Activated naive CD8-positive, alpha-beta T cell treated with anti-CD3 and anti-CD28 coated beads for 36 hours (primary cell): ENCODE measurements at places on chromosomes 6 and 20.

- no peak for DNase-seq
Measured at GRCh38 chr6:45668705-45669104, 291.0 kb upstream of the SUPT3H start.

GRCh38 chr6:117317261-117317660, 51.9 kb downstream of the VGLL2 start:
- no peak for DNase-seq

- no peak for DNase-seq
Measured at GRCh38 chr6:43657221-43657802, 12.5 kb downstream of the RSPH9 start.

DNA sequence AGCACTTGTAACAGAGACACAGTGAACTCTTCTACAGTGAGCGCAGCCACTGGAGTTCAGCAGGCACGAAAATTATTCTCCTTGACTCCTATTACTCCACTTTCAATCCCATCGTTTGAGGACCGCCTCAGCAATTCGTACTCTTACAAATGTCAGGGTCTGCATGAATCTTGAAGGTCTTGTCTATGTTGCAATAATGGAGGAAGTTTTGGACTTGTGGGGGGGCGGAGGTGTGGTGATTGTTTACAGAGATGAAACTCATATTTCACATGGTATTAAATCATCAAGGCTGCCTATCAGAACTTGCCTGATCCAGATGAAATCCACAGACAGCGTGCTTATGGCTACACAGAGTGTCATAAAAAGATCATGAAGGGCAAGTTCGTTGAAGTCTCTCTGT, 42.0 kb downstream of the SLC2A12 start:
- no peak for DNase-seq

- DNase-seq = no peak
Measured at GRCh38 chr6:167397712-167398111, 72.8 kb downstream of the TTLL2 start.

DNA sequence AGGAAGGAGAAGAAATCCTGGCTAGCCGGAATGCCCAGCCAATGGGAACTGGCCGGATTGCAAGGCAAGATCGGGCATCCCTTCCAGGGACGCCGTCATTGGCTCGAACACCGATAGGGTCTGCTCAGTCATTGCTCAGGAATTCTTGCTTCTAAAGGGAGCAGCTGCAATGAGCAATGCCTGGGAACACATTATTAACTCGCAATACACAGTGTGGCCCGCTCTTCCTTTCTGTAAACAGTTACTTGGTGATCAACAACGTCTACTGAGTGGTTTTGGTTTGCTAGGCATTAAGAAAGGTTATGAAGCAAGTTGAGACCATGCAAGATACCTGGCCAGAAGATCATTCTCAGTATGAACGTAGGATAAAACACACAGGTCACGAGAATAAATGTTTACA, 165.4 kb upstream of the CITED2 start:
- no peak for DNase-seq

GRCh38 chr6:136191606-136192312, 58.4 kb downstream of the MTFR2 start:
- no peak for DNase-seq

DNA sequence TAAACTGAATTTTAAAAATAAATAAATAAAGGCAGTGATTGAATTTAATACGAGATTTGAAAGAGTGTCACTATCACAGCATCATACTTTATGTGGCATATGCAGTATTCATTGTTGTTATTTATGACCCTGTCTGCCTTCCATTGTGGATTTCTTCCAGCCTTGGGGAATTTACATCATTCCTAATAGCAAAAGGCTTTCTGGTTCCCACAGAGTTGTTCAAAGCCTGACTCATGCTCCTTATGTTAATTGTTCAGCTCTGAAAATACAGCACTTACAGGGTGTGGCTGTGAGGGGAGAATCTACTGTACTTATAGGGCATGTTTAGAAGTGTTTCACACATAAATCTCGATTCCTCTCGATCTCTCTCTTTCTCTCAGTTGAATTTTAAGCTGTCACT, 54.4 kb downstream of the JAG1 start:
- no peak for DNase-seq

- DNase-seq = no peak
Measured at GRCh38 chr6:136236466-136237293, 13.4 kb downstream of the MTFR2 start.

DNA sequence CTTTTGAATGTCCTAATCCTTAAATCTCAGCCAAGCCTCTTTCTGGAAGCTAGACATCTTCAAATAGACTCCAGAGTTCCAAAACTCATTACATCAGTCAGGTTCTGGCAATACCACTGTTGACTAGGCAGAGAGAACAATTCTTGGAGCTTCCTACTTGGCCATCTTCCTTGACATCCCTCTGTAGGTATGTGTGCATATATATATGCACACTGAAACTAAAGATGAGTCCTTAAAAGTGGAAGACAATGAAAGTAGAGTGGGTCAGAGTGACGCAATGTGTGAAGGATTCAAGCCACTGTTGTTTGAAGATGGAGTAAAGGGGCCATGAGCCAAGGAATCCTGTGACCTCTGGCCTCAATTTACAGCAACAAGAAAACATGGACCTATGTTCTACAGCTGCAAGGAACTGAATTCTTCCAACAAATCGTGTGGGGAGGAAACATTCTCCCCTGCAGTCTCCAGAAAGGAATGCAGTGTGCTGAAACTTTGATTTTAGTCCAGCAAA, 18.7 kb upstream of the DUSP22 start:
- DNase-seq = no peak

DNA sequence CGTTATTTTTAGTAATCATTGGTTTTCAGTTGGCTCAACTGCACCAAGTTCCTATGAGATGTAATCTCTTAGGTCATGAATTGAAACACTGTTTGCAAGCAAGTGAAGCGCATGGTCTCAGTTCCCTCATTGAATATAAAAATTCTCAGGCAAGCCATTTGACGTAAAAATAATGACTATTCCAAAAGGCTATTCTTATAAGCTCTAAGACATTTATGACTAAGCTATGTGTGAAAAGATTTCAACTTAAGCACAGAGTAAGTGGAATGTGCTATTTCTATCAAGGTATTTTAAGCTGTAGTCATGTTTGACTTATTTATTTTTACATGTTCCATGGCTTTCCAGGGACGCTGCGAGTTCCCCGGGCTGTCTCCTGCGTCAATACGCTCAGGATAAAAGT, 248.5 kb downstream of the THBS2 start:
- no peak for DNase-seq

- DNase-seq = no peak
Measured at GRCh38 chr6:118377711-118378414, 170.2 kb upstream of the PLN start.

DNA sequence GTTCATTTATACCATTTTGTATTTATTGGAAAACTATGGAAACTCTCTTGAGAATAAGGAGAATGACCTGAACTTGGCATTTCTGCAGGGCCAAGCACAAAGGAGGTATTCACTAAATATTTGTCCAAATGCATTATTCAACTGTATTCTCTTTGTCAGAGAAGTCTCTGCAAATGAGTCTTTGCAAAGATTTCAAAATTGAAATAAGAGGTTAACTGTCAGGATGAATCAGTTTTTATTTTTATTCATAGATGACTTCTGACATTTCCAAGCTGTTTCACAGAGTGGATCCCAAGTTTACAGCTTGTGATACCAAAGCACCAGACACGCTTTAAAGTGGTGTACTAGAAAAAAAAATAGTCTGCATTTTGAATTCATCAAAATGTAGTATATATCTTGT, 131.6 kb downstream of the UTRN start:
- no peak for DNase-seq

GRCh38 chr20:4052139-4052480, 36.8 kb upstream of the RNF24 start:
- no peak for DNase-seq

GRCh38 chr20:15655295-15655874, 917.9 kb downstream of the KIF16B start:
- no peak for DNase-seq

DNA sequence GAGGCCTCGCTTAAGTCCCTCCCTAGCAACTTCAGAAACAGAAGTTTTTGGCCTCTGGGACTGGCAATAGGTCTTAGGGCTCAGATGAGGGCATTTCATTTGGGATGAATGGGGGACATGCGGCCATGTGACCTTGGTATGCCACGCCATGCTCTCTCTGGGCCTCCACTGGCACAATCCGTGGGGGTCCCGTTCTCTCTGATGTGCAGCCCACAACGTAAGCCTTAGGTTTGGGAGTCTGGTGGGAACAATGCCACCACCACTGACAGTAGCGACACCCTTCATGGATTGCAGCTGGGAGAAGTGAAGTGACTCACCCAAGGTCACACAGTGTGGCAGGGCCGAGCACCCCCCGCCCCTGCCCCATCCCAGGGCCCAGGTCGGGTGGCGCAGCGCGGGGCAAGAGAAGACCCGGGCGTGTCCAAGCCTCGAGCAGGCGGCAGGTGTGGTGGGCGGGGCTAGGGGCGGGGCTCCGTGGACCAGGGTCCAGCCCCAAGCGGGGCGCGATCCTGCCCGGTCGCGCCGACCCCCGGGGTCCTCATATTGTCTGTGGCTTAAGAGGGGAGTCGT, 864 bp upstream of the CEBPB start:
- no peak for DNase-seq

DNA sequence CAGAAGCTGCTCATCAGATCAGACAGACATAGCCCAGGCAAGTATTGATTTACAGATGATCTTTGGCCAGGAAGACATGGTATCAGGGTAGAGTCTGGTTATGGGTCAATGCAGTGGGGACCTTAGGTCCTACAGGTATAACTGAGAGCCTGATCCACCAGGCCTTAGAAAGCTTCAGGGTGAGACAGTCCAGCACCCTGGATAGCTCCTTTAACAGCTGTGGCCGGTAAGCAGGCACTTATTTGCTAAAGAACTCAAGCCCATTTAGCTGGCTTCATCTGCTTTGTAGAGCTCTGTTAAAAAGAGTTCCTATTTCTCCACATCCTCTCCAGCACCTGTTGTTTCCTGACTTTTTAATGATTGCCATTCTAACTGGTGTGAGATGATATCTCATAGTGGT, 39.6 kb downstream of the ESR1 start:
- DNase-seq = no peak

DNA sequence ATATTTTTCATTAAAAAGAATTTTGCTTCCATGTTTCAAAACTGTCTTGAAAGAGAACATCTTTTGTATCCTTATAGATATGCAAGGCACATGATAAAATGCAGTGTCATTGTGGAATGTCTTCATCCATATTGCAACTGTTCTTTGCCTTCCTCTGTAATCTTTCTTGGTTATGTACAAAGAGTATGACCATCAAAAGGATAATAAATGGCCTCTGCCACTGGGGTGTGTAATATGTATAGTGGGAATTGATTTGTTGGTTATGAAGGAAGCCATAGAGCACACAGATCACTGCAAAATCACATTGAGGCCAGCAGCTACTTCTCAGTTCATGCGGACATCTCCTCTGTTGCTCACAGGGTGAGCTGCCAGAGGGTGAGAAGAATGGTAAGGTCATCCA, 703.5 kb downstream of the TFAP2A start:
- DNase-seq = no peak

- no peak for DNase-seq
Measured at GRCh38 chr6:140083375-140083774, 708.9 kb upstream of the CITED2 start.

DNA sequence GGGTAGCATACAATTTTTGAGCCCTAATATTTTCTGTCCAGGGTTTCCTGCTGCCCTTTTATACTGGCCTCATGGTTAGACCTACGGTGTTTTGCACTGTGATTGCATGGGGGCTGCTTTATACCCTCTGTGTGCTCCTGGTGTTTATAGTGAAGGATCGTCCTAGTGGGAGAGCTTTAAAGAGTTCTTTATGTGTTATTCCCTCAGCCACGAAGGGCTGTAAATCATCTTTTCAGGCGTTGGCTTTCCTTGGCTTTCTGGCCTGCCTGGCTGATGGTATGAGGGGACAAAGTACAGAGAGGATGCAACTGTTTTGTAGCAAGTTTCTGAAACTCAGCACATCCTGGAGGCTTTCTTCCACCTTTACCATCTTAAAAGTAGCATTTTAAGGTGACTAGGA, 464.3 kb downstream of the EPM2A start:
- no peak for DNase-seq

- no peak for DNase-seq
Measured at GRCh38 chr6:169763308-169763707, 11.9 kb downstream of the ERMARD start.

DNA sequence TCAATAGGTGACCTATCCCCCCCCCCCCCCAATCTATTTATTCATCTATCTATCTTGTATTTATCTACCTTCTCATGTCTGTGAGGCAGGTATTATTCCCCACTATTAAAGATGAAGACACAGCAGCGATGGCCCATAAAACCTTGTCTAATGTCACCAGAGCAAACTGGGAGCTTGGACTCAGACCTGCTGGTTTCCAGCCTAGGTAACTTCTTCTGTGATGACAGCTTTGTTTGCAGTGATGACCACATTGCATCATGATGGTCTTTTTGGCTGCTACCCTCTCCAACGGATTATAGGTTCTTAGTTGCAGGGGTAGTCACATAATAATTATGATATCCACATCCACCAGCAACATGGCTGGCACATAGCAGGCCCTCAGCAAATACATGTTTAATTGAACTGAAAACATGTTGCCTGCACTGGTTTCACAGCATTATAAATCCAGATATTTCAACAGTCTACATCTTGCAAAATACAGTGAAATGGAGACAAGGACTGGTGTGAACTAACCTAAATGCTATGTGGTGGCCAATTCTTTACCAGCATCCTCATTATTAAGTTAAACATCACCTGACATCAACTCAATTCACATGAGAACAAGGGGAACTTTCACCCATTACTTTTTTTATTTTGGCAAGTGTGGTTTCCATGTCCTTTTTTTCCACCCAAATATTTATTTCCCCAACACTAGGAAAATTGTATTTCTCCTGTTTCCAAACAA, 712.5 kb upstream of the NRSN1 start:
- DNase-seq = no peak

DNA sequence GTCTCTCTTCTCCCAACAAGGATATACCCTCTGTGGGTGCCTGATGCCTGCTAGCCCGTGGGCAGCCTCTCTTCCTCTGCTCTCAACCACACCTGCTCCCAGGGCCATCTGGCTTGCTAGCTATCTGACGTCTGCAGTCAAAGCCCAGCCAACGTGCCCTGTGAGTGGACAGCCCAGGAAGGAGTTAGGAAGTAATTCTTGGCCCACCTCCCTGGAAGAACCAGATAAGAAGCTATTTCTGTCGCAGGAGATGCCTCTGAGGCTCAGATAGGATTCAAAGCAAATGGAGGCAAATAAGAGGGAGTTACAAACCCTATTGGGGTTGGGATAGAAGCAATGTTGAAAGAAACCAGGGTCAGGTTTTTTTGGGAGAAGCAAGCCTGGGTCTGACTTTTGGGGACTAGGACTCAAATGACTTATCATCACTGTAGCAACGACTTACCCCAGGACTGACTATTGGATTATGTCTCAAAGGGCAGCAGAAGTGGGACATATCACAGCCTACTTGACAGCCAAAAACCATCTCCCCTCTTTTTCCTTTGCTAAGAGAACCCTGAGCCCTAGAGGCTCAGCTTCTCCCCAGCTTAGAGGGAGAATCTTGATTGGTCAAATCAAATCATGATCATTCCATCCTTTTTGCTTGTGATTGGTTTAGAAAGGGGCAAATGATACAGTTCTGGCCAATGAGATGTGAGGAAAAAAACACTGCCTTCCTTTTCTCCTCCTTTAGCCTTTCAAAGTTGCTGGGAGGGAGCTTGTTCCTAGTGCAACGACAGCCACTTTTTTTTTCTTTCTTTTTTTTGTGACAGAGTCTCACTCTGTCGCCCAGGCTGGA, 18.0 kb upstream of the CDK5RAP1 start:
- no peak for DNase-seq
